ENCODE measurements at places on chromosomes 5 and 9.

DNA sequence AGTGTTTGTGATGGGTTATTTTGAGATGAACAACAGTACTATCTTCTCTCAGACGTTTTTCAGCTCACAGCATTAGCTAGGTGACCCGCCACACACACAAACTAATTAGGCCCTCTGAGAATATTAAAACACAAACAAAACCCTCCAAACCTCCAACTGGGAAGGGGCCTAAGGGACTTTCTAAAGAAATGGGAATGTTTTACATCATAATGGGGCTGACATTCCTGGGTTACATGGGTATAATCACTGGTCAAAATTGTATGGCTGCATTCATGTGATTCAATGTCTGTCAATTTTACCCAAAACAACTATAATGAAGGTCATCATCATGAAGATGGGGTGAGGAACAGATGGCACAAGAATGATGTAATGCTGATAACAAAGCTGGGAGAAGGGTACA, 59.6 kb downstream of the SPTLC1 start:
- DNase-seq, result no peak

- DNase-seq, result no peak
These were observed 349.6 kb downstream of the PDE4D start for GRCh38 chr5:59543821-59544442.

GRCh38 chr5:124522992-124523391, 223.4 kb downstream of the ZNF608 start:
- DNase-seq, result no peak

DNA sequence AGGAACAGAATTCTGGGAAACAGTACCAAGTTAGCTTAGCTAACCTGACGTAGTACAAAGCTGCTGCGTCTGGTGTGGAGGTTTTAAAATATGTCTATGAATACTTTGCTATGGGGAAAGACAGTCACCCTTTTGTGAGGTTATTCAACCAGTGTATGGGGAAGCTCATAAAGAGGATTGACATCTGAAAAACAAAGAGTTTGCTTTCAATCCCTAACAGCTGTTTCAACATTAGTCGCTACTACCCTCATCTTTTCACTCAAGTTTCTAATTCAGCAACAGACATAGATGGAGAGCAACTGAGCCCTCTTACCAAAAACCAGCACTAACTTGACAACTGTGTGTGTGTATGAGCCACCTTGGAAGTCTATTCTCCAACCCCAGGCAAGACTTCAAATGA, 7.8 kb upstream of the MSANTD3 start:
- no peak for DNase-seq

- DNase-seq, result no peak
These were observed 91.1 kb downstream of the ENC1 start for GRCh38 chr5:74549384-74549783.

DNA sequence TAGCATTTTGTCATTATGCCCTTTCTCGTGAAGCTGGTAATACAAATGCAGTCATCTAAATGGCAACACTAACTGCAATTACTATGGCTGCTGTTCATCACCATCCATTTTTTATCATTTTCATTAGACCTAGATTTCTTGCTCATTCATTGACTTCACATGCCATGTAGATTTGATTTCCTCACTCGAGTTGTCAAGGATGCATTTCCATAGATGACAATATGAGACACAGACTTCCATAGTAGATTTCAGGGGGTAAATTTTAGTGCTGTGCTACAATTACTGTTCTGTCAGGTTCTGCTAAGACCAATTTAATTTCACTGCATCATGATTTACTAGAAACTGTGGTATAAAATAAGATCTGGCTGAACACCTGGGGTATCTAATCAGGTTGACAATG, 589.2 kb downstream of the SEMA5A start:
- no peak for DNase-seq

DNA sequence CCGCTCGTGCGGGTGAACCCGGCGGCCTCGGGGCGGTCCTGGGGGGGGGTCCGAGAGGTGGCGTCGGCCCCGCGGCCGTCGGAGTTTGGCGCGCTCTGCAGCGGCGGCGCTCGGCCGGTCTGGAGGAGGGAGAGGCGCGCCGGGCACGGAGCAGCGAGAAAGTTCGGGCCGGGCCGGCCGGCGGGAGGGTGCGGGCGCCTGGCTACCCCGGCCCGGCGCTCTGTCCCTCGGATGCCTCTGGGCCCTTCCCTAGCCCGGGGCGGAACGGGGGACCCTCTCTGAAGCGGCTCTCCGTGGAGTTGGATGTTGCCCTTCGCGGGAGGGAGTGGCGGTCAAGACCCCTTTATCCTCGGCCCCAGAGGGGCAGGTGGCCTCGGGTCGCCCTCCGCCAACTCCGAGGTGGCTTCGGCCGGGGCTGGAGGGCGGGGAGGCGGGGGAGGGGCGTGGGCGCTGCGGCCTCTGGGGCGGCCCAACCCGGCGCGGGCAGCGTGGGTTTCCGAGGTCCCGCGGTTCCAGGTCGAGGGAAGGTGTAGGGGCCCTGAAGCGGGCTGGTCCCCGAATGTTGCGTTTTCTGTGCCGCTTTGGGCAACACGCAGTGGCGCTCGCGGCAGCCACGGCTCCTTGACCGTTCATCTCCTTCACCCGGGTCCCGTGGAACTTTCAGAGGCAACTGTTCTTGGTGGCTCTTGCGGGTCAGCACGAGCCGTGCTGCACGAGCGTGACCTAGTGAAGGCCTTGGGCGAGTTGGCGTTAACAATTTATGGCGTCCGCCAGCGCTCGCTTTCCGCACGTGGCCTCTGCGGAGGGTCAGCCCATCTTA, 290.5 kb downstream of the DOCK8 start:
- peak; percentile 44 for DNase-seq

DNA sequence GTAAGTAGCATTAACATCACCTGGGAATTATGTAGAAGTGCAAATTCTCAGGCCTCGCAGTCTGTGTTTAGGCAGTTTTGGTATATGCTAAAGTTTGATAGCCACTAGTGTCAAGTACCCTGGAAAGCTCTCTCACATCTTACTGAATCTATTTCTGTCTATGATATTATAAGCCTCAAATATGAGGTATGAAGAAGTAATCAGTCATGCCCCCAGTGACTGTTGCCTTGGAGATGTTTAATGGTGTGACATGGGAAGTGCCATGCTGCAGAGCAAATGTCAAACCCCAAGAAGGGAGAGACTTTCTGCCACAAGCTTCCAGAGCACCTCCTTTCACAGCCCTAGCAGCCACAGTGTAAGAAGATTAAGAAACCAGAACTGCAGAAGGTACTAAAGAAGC, 9.8 kb upstream of the PDE8B start:
- no peak for DNase-seq

GRCh38 chr9:80690349-80690939, 998.9 kb downstream of the TLE1 start:
- DNase-seq, result no peak

GRCh38 chr5:83388608-83389007, 82.9 kb upstream of the VCAN start:
- DNase-seq, result no peak

GRCh38 chr9:120919843-120920805, 6.5 kb downstream of the TRAF1 start:
- DNase-seq, result no peak

DNA sequence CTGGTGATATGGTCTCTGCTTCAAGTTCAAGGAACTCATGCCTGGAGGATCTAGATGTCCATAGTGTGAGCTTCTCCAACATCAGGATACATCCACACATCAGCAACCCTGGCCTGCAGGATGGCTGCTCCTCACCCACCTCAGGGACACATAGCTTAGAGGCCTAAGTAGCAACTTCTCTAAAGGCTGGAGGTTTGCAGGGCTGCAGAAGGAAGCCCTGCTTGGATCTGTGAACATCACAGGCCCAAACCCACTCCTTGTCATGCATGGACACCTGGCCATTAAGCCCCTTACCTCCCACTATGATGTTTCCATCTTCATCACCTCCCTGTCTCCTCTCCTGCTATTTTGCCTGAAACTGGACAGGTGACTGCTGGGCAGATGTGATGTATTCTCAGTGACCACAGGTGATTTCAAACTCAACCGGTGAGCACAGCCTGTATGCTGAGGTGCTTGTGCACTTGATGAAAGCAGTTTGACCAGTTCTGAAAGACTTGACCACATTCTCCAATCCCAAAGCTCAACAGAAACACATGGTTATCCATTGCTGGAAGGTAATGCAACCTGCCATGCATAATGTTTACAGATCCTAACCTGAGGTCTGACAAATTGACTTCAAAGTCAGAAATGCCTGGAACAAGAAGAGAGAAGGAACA, 205.2 kb downstream of the FSTL4 start:
- DNase-seq, result no peak

DNA sequence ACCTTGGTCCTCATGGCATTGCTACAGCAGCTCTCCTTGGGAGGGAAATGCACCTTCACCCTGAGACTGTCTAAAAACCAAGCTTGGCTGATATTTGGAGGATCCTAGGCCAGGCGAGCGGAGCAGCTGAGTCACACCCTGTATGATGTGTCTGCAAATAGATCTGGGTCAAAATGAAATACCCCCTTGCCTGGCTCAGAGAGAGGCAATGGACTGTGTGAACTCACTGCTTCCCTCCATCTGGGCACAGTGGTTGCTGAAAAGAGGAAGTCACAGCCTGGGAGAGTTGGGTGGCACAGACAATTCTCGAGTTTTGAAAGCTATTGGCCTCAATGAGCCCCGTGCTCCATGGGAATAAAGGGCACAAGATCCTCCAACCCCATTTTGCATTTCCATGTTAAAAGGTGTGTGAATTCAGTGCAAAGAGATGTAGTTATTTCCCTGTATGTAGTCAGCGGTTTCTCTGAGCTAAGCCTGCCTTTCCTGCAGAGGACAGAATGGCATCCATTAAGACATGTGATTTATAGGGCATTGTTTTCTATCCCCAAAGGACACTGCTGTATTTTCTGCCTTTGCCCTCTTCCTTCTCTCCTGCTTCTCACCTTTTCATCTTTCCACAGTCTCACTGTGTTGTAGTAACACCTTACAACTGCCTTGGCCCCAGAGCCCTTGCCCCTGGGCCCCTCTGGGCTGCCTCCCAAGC, 177.2 kb downstream of the GADD45G start:
- peak; percentile 8 for DNase-seq

- no peak for DNase-seq
These were observed 225.0 kb downstream of the ADAMTSL1 start for GRCh38 chr9:18698992-18699391.

- no peak for DNase-seq
These were observed 4.8 kb downstream of the PRSS3 start for GRCh38 chr9:33799928-33800704.

Data from RKO (cell line).